ENCODE measurements at places on chromosomes 4 and X. TPM values are rescaled to one million over a fixed set of nuclear protein-coding genes. Genes with fewer than 3 reads are reported as not detected.
A peak's percentile ranks its signal among the peaks of the same experiment; 100 is the strongest.

The TCEAL5 gene
- total RNA-seq: not detected

DNA sequence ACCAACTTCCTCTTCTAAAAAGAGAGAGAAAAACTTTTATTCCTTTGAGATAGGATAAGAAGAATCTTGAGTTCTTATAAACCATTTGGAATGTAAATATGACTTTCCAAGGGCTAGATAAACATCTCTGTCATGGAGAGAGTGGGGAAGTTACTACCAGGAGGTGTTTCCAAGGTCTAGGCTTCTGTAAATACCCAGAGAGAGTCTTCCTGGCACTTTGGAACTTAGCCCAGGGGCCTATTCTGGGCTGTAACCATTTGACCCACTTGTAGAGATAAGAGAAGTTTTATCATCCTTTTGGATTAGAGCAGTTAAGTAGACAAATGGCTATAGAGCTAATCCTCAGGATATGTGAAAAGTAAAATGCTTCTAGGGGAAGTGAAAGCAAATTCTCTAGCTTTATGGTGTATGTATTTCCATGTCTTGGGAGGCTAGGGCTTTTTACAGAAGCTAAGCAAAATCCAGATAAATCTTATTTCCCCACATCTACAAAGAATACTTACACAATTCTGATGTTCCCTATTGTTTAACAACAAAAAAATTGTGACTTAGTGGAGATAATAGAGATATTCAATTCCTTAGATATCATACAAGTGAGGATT lies 51.1 kb downstream of the MCUB start:
- H3K27ac ChIP-seq: no peak overlapping the region
- H3K4me1 ChIP-seq: no peaks in the 10 kb centered on the region
- no peaks in the 10 kb centered on the region for H3K27me3 ChIP-seq
- H3K4me3 ChIP-seq: no peak overlapping the region
- DNase-seq: no peak
- H3K36me3 ChIP-seq: peaks cover 6% of the 10 kb centered on the region

DNA sequence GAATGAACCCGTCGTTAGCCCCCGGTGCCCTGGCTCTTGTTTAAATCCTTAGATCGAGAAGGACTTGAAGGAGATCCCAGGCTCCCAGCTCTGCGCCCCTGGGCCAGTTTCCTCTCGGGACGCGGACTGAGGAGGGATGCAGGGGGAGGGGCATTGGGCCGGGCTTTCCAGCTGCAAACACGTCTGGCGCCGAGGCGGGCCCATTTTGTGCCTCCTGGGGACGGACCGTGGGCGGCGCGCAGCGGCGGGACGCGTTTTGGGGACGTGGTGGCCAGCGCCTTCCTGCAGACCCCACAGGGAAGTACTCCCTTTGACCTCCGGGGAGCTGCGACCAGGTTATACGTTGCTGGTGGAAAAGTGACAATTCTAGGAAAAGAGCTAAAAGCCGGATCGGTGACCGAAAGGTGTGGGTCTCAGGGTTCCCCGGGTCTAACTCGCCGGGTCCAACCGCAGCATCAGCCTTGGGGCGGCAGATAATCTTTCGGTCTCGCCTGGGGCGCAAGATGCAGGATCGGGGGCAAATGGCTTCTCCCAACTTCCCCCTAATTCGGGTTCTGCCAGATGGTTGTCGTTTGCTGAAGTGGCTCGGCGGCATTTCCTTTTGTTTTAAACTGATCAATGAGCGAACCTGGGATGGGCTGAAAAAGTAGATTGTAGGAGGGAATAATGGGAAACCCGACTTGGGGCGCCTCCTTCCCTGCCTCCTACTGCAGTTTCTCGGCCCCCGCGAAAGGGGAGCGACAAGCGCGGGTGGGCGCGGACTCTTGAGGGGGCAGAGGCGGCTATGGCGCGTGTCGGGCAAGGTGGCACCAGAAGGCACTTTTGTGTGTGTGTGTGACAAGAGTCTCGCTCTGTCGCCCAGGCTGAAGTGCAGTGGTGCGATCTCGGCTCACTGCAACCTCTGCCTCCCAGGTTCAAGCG lies 2.9 kb downstream of the PDGFRA start:
- no peaks in the 10 kb centered on the region for H3K27me3 ChIP-seq
- DNase-seq: peak; percentile 95
- H3K27ac ChIP-seq: peak overlapping the region; percentile 86
- no peaks in the 10 kb centered on the region for H3K36me3 ChIP-seq
- peaks cover 63% of the 10 kb centered on the region for H3K4me1 ChIP-seq

GRCh38 chrX:132855780-132856341 lies 102.6 kb downstream of the HS6ST2 start:
- H3K36me3 ChIP-seq: no peaks in the 10 kb centered on the region
- no peak for DNase-seq
- H3K4me3 ChIP-seq: no peak overlapping the region
- no peak overlapping the region for H3K27ac ChIP-seq
- H3K27me3 ChIP-seq: no peaks in the 10 kb centered on the region
- H3K4me1 ChIP-seq: peaks cover 4% of the 10 kb centered on the region

GRCh38 chr4:41430792-41431191 lies 107.2 kb upstream of the LIMCH1 start:
- H3K27me3 ChIP-seq: peaks cover 2% of the 10 kb centered on the region
- peaks cover 53% of the 10 kb centered on the region for H3K4me1 ChIP-seq
- DNase-seq: no peak
- H3K4me3 ChIP-seq: no peak overlapping the region

- peak overlapping the region; percentile 44 for H3K4me3 ChIP-seq
- peaks cover 1% of the 10 kb centered on the region for H3K36me3 ChIP-seq
- no peak overlapping the region for H3K27ac ChIP-seq
- DNase-seq: no peak
- peaks cover 15% of the 10 kb centered on the region for H3K27me3 ChIP-seq
Observed at GRCh38 chrX:118976599-118977340, 2.4 kb downstream of the LONRF3 start.

DNA sequence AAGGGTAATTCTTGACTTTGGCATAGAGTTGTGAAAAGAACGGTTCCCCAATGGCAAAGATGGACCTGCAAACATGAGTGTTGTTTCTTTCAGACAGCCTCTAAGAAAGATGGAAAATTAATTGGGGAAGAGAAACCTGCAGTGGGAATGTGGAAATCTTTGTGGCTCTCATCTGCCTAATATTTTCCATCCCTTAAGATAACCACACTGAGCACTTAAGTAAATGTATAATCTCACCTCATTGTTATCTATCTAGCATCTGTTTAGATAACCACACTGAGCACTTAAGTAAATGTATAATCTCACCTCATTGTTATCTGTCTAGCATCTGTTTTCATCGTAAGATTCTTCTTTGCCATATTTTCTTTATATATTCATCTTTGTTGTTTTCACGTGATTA lies 149.3 kb downstream of the NWD2 start:
- H3K36me3 ChIP-seq: no peaks in the 10 kb centered on the region
- H3K4me3 ChIP-seq: no peak overlapping the region
- H3K27ac ChIP-seq: no peak overlapping the region
- no peaks in the 10 kb centered on the region for H3K4me1 ChIP-seq
